ENCODE measurements at places on chromosomes 7 and 10. TPM values are rescaled to one million over a fixed set of nuclear protein-coding genes. Genes with fewer than 3 reads are reported as not detected.

The UCN3 gene
- total RNA-seq: not detected

The COL28A1 gene
- 0.36 TPM for total RNA-seq

GRCh38 chr10:14296065-14296709, 34.5 kb downstream of the FRMD4A start:
- no peak for DNase-seq

- no peak for DNase-seq
These were observed 10.0 kb downstream of the SFTPD start for GRCh38 chr10:79938728-79939406.

DNA sequence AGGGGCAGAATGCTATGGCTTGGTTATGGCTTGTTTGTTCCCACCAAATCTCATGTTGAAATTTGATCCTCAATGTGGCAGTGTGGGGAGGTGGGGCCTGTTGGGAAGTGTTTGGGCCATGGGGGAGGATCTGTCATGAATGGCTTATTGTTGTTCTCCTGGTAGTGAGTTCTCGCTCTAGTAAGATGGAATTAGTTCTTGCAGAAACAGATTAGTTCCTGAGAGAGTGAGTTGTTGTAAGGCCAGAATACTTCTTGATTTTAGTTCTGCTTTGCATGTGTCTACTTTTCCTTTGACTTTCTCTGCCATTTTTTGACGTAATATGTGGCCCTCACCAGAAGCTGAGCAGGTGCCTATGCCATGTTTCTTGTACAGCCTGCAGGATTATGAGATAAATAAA, 188.2 kb downstream of the KIF20B start:
- no peak for DNase-seq

- no peak for DNase-seq
These were observed 90.6 kb upstream of the OIT3 start for GRCh38 chr10:72802763-72803505.

Measured in CD8-positive, alpha-beta T cell (primary cell).